ENCODE measurements at places on chromosomes 3 and 15.

- DNase-seq, result no peak
Observed at GRCh38 chr3:159032311-159032710, 230.5 kb downstream of the MFSD1 start.

DNA sequence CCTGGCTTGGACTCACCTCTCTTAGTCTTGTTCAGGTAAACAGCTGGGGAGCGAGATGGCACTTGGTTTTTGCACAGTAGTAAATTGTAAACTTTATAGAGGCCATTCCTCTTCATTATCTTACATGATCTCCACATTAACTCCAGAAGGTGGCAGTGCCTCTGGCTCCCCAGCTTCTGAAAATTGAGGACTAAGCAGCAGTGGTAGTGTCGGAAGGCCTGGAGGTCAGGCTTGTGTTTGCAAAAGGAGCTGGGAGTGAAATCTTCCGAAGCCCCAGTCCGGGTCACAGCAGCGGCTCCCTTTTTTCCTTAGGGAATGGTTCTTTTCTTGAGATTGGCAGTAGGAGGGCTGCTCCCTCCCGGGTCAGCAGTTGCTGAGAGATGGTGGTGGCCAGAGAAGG is 85.7 kb downstream of the FNDC3B start:
- no peak for DNase-seq

GRCh38 chr3:191369616-191370010 is 39.3 kb upstream of the UTS2B start:
- DNase-seq, result no peak

GRCh38 chr3:123286308-123287023 is 84.7 kb downstream of the SEC22A start:
- peak; percentile 55 for DNase-seq

- no peak for DNase-seq
Observed at GRCh38 chr3:59994732-59995304, 945.0 kb upstream of the CFAP20DC start.

- no peak for DNase-seq
Observed at GRCh38 chr3:12708584-12709192, 44.8 kb upstream of the RAF1 start.

GRCh38 chr15:31023841-31024240 is 32.4 kb upstream of the MTMR10 start:
- no peak for DNase-seq

GRCh38 chr3:76138921-76139320 is 353.6 kb upstream of the ZNF717 start:
- DNase-seq, result no peak

DNA sequence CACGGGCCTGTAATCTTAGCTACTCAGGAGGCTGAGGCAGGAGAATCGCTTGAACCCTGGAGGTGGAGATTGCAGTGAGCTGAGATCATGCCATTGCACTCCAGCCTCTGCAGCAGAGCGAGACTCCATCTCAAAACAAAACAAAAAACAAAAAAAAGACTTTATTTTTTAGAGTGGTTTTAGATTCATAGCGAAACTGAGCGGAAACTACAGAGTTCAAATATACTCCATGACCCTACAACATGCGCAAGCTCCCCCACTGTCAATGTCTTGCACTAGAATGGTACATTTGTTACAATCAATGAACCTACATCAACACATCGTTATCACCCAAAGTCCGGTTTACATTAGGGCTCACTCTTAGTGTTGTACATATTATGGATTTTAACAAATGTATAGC is 2.2 kb upstream of the CRTAP start:
- DNase-seq, result peak; percentile 69

- DNase-seq, result no peak
Observed at GRCh38 chr3:104397713-104398112, 969.0 kb upstream of the ALCAM start.

- DNase-seq, result no peak
Observed at GRCh38 chr3:45205126-45205525, 21.0 kb downstream of the TMEM158 start.

- no peak for DNase-seq
Observed at GRCh38 chr3:140568842-140569520, 108.9 kb upstream of the TRIM42 start.

DNA sequence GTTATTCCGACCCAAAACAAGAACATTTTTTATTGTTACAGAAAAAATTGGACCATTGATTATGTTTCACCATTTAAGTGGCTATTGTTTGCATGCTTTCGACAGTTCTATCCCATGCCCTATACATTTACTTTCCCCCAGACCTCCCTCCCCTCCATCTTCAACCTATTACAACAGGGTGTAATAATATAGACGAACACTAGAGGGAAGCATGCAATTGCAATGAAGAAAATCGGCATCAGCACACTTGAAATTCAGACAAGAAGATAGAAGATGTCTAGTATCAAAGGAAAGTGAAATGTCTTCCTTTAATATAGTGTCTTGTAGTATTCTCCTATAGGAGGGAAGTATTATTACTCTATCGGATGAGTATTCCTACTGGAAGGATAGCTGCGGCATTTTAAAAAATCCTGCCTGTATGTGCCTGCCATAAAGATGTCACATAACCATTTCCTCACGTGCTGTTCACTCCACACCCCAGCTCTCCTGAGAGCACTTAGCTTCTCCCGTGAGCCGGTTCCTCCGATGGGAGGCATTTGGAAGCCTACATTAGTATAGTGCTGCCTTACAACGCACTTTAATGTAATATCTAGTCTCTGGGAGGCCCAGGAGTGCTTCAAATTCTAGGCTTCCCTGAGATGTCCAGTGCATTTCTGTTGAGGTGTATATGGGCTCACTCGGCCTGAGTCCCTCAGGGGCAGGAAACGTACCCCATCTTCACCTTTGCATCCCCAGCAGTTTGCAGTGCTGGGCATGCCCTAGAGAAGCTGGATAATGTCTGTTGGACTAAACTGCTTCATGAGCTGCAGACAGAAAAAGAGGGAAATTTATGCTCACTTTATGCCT is 17.8 kb upstream of the ERICH6 start:
- peak; percentile 81 for DNase-seq

DNA sequence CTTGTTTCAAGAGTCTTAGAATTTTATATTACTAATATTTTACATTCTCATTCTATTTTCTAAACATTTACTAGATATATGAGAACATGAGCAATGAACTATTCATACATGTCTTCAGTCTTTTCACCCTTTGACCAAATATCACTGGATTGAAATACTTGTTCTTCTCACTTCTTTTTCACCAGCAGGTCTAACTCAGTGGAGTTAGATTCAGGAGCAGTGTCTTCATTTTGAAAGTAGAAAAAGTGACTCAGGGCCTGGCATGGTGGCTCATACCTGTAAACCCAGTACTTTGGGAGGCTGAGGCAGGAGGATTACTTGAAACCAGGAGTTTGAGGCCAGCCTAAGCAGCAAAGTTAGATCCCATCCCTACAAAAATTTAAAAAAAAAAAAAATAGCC is 70.8 kb downstream of the USP13 start:
- DNase-seq, result no peak

DNA sequence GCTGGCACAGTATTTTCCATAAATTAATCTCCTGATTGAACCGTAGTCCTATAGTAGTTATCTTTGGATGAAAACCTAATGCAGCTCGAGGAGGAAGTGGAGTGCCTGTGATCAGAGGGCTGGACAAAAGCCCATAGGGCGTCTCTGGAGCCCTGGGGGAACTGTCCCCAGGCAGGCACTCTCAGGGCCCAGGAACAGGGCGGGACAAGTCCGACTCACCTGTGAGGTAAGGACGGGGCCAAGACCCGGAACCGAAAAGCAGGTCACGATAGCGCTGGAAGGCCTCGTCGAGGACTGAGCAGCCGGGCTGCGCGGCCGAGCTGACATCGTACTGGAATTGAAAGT is 341 bp downstream of the HEXA start:
- DNase-seq, result no peak

DNA sequence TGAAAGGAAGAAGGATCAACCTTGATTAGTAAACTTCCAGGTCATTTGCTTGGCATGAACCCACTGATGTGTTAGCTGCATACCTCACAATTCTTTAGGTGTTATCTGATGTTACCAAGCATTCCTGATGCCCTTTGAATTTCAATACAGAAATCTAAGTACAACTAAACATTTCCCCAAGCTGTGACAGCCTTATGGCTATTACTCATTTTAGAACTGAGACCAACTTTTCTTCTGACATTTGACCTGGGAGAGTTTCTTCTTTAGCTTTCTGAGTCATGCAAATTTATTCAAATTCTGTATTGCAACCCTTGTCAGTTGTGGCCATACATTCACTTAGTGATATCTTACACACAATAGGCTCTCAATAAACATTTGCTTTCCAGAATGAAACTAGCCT is 124.3 kb downstream of the TIGIT start:
- peak; percentile 58 for DNase-seq

DNA sequence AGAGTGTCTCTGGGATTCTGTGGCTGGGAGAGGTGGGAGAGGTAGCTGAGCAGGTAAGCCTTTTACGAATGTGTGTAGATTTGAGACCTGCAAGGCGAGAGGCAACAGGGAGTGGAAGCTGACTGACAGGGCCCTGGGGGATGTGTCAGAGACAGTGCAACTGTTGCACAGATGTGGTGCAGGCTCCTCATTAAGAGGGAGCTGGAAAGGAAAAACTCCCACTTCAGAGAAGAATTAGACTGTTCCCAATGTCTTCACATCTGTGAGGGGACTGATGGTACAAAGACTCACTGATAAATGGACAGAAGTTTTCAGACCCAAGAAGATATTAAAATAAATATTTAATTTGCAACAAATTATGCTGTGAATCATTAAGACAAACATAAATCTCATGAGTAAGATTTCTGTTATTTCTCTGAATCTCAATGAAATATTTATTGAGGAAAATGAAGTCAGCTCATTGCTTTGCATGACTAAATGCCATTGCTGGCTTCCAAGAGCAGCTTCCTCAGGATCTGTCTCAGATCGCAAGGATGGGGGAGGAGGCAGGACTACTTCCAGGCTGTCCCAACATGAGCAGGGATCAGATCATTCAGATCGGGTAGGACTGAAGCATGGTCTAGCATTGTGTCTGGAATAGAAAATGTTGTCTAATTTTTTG is 127.3 kb upstream of the ROPN1 start:
- DNase-seq, result no peak

DNA sequence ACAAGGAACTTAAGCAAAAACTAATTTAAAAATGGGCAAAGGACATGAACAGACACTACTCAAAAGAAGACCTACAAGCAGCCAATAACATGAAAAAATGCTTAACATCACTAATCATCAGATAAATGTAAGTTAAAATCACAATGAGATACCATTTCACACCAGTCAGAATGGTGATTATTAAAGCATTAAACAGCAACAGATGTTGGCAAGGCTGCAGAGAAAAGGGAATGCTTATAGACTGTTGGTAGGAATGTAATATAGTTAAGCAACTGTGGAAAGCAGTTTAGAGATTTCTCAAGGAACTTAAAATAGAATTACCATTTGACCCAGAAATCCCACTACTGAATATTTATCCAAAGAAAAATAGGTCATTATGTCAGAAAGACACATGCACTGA is 482.2 kb downstream of the SQOR start:
- no peak for DNase-seq

DNA sequence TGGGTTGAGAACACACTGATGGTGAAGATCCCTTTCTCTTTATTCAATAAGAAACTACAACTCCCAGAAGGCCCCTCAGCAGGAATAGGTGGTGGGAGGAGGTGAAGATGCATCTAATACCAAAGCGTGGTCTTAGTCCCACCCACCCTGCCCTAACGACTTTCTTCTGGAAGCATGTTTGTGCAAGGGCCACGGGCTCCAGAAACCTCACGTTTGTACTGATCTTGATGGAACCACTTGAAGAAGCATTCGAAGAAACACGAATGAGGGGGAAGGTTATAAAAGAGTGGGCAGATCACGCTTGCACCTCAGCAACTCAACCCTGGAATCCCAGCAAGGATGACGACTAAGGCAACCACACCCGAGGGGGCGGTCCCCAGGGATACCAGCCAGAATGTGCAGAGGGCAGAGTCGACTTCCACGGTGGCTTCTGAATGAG is 10.6 kb upstream of the SLC25A36 start:
- DNase-seq, result no peak

GRCh38 chr3:123076496-123077418 is 9.9 kb downstream of the PDIA5 start:
- DNase-seq, result no peak

- no peak for DNase-seq
Observed at GRCh38 chr3:177358977-177359592, 161.8 kb upstream of the TBL1XR1 start.

DNA sequence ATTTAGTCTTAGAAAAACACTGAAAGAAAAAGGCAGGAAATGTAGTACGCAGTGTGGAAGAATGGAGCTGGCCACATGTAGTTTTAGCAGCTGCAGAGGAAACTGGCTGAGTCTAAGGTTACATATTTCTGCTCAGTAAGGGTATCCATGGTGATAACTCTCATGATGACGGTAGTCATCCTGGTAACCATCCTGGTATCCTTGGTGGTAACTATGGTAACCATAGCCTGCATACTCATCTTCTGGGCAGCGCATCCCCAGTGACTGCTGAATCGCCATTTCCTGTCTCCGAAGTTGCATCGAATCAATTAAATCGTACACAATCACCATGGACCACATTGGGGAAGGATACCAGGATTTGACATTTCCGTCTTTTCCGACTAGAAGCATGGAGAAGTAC is 35.7 kb downstream of the CCDC80 start:
- peak; percentile 35 for DNase-seq

DNA sequence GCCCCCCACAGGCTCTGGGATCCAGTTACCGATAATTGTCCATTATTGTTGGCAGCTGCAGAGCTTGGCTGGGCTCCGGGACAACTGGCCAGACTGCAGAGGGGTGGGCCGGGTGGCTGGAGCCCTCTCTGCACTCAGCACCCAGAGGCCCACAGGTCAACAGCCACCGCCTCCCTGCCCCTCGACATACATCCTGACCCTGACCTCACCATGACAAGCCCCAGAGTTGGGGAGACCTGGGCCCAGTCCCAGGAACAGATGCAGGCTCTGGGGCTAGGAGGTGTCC is 22.4 kb downstream of the PTH1R start:
- no peak for DNase-seq

- DNase-seq, result no peak
Observed at GRCh38 chr15:45314960-45315359, 62.9 kb downstream of the SLC28A2 start.

GRCh38 chr3:118108769-118109168 is 925.9 kb downstream of the IGSF11 start:
- no peak for DNase-seq

Measured in activated CD4-positive, alpha-beta T cell treated with anti-CD3 and anti-CD28 coated beads, Interleukin-2, Interleukin-4, amounts not matched to agents 100 ng/mL and 50 ng/mL, durations not matched to agents 16 hours and 8 hours (primary cell).